ENCODE measurements at places on chromosomes 2 and 18. TPM values are rescaled to one million over a fixed set of nuclear protein-coding genes. Genes with fewer than 3 reads are reported as not detected.

Gene FEV
- not detected for total RNA-seq

Gene RAMP1
- total RNA-seq = not detected

- no peak for DNase-seq
Observed at GRCh38 chr2:222891890-222892289, 31.1 kb downstream of the ACSL3 start.

DNA sequence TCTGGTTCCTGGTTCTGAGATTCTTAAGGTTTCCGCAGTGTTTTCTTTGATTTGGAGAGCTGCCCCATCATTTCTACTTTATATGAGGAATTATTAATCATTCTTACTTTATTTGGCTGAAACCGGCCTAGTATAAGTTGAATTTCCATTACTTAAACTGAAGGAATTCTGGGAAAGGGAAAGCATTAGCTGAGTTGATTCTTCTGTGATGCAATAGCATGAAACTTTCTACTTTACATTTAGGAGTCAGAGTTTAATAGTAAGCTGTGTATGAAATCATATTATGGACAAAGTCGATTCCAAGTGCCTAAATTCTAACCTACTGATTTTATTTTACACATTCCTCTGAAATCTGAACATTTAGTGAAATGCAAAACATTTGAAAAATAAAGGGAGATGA lies 1269.7 kb upstream of the ZEB2 start:
- DNase-seq = no peak

- DNase-seq = no peak
Observed at GRCh38 chr2:231461516-231461971, 2.7 kb downstream of the NCL start.

Gene PRKAG3
- total RNA-seq = not detected

DNA sequence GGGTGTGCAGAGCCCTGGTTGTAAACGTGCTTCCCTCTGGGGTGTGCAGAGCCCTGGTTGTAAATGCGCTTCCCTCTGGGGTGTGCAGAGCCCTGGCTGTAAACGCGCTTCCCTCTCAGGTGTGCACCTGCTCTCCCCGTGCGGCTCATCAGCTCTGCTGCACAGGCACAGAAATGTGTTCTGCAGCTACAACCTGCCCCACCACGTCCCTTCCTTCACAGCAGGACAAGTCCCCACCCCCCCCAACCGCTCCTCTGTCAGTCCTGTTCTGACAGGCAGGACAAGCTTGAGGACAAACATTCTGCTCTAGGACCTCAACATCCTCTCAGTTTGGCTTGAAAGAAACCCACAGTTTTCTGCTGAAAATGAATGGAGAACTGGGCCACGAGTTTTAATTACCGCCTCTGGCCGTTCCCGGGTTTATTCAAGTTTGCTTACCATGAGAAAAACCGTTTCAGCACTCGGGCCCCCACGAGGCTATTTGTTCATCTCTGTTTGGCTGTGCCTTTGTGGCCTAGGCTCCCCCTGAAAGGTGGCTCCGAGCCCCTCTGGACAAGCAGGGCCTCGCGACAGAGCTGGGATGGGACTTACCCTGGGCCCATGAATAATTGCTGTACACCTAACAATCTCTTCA lies 81.0 kb upstream of the ASB18 start:
- DNase-seq = no peak

GRCh38 chr2:120938045-120938771 lies 202.5 kb downstream of the GLI2 start:
- DNase-seq = peak; percentile 28

DNA sequence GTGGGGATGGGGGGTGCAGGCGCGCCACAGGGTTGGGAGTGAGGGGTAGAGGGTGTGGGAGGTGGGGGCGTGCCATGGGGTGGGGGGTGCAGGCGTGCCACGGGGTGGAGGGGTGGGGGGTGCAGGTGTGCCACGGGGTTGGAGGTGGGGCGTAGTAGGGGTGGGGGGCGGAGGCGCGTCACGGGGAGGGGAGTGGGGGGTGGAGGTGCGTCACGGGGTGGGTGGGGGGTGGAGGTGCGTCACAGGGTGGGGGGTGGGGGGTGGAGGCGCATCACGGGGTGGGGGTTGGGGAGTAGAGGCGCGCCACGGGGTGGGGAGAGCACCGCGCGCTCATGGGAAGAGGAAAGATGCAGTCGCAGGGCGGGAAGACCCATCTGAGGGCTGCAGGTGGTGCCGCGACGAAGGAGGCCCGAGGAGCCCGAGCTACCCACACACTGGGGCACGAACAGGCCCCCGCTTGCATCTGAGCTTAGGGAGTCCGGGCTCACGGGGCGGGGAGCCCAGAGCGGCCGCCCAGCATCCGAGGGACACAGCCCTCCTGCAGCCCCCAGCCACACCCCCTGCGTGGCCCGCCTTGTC lies 37.5 kb downstream of the SNED1 start:
- DNase-seq = peak; percentile 57

Gene CYP1B1
- not detected for total RNA-seq

Gene PLCD4
- 0.43 TPM for total RNA-seq

DNA sequence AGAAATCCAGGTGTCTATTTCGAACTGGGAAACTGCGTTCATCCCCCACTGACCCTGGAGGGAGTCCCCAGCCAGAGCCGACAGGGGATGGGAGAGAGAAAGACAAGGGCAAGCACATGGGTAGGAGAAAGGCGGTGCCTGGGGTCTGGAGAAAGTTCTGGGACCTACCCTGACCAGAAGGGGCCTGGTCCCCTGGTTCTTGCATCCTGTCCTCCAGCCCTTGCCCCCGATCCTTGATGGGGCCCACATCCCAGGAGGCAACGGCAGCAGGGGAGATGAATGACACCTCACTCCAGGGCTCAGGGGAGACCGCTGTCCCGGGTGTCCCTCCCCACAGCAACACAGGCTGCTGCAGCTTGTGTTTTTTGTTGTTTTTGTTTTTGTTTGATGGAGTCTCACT lies 4.9 kb downstream of the ADCY3 start:
- no peak for DNase-seq

Gene MAL
- total RNA-seq = not detected

Gene PSME4
- total RNA-seq = 40.2 TPM

Gene OR6B2
- total RNA-seq = not detected

GRCh38 chr2:165957030-165957675 lies 3.6 kb upstream of the TTC21B start:
- DNase-seq = peak; percentile 19

DNA sequence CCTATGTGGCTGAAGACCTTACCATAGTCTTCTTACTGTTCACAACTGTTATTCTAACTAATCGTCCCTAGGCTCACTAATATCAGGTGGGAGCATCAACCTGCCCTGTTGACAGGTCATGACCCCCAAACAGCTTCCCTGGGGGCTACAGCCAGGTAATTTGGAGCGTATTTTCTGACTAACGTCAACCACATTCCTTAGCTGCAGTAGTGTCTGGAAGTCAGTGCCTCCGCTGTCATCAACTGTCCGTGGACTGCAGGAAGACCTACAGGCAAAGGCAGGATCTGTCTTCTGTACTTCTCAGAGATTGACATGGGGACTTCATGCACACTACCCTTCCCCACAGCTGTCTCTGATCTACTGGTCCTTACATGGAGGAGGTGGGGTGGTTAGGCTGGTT lies 456.9 kb downstream of the BCL11A start:
- no peak for DNase-seq

- no peak for DNase-seq
Observed at GRCh38 chr2:237261327-237261726, 152.6 kb downstream of the COL6A3 start.

DNA sequence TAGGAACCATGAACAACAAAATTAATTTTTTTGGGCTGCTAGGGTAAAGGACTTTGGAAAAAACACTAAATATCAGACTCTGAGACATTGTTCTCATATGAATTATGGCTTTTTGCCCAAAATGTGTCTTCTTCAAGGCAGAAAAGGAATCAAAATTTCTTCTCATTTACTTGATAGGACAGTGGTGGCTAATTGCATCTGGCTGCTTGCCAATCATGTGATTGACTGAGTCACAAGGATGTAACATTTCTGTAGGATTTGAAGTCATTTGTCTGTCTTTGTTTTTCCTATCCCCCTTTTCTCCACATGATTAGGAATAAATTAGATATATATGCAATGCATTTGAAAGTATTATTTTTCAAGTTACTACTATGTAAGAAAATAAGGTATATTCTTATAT lies 130.2 kb downstream of the SLC4A10 start:
- no peak for DNase-seq

DNA sequence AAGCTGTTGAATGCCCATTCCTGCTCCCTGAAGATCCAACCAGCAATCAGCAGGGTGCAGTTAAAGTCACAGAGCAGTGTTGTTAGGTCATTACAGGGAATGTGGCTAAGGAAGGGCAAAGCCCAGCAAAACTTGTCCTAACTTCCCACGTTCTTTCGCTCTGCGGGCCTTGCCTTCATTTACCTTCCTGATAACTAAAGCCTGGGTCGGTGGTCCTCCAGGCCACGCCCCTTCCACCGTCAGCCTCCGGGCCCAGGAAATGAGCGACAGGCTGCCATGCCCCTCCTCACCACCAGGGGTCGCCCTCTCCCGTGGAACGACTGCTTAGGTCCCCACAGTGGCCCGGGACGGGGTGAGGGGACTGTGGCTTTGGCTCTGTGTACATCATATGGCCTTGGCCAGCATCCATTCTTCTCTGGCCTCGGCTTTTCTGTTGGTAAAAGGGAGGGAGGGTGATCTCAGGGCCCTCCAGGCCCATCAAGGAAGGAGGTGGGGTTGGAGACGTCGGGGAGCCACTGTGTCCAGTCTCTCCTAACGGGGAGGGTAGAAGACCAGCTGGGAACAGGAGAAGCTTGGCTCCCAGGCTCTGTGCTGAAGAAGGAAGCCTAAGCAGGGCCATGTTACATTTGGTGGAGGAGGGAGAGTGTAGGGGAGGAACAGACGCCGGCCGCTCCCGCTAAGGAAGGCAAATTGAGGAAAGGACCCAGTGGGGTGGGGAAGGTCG lies 2.2 kb downstream of the SH2D6 start:
- peak; percentile 97 for DNase-seq

DNA sequence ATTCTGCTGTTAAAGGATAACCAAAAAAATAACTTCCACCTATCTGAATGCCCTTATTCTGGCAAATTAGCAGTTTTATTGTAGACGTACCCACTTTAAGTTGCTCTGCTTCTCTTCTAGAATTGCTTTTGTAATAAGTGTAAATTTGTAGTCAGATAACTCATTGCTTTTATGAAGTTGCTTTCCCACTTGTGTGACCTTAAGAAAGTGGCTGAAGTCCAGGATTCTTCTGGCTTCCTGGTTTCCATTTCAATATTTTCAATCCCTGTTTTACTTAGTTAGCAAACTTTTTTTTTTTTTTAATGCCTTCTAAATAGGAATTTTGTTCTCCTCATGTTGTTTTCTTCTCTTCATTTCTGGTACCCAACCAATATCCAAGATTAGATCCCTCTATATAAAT lies 59.8 kb downstream of the GLS start:
- no peak for DNase-seq

DNA sequence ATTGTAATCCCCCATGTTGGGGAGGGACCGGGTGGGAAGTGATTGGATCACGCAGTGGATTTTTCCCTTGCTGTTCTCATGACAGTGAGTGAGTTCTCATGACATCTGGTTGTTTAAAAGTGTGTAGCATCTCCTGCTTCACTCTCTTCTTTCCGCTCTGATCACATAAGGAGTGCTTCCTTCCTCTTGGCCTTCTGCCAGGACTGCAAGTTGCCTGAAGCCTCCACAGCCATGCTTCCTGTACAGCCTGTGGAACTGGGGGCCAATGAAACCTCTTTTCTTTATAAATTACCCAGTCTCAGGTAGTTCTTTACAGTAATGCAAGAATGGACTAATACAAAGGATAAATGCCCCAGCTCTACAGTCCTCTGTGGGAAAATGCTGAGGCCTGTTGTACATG lies 437.5 kb upstream of the NXPH2 start:
- no peak for DNase-seq

Gene CRYBA2
- not detected for total RNA-seq

DNA sequence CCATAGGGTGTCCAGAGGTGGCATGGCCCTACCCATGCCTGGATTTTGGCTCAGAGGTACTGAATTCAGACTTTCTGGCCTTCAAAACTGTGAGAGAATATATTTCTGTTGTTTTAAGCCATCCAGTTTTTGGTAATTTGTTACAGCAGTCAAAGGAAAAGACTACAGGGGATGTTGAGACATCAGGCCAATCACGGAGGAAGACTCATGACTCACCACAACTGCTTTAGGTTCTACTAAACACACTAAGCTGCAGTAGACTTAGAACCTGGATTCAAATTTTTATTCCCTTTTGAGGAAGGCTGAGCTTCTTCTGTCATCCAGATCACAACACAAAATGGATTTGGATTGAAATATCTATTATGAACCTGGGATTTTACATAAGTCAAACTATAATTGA lies 12.0 kb upstream of the C2orf66 start:
- no peak for DNase-seq

- DNase-seq = no peak
Observed at GRCh38 chr18:11676867-11677266, 12.2 kb upstream of the GNAL start.

GRCh38 chr2:141968433-141968832 lies 162.4 kb downstream of the LRP1B start:
- DNase-seq = no peak

Gene GPR75
- total RNA-seq = 11.4 TPM

Gene DSC2
- not detected for total RNA-seq

GRCh38 chr2:166700079-166700478 lies 188.2 kb upstream of the XIRP2 start:
- DNase-seq = no peak

Gene PDE1A
- 0.15 TPM for total RNA-seq

Gene RNF181
- 332 TPM for total RNA-seq

Gene ATG9A
- total RNA-seq = 25.9 TPM

Gene FANCL
- 95.8 TPM for total RNA-seq

GRCh38 chr2:240156435-240157146 lies 16.1 kb upstream of the OTOS start:
- no peak for DNase-seq

DNA sequence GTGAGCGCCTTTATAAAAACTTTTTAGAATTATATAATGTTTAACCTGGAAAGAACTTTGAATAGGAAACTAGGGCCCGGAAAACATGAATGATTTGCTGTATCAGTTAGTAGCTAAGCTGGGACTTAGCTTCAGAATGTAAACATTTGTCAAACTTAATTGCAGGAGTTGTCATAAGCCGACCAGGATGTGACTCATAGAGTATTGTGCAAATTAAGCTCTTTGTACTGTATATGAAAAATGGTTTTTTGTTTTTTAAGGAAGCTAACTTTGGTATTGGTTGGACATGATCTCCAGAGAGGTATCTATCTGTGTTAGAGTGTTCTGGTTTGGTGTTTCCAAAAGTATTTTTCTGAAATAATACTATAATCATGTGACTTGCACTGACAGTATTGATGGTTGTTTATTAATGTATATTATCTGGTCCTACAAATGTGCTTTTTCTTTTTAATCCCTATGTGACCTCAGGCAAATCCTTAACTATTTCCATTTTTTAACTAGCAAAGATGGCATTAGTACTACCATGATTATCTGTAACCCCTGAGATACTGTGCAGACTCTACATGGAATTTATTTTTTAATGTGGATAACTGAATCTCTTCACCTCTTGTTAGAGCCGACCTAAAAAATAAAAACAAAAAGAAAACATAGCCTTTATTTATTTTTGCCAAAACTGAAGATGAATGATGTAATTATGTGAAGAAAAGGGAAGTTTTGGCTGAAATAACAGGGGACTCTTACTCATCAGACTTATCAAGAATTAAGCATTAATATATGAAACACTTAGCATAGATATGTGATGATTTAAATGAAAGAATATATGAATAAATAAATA lies 11.7 kb downstream of the YIPF4 start:
- DNase-seq = no peak
